ENCODE measurements at places on chromosomes 12 and 14.

DNA sequence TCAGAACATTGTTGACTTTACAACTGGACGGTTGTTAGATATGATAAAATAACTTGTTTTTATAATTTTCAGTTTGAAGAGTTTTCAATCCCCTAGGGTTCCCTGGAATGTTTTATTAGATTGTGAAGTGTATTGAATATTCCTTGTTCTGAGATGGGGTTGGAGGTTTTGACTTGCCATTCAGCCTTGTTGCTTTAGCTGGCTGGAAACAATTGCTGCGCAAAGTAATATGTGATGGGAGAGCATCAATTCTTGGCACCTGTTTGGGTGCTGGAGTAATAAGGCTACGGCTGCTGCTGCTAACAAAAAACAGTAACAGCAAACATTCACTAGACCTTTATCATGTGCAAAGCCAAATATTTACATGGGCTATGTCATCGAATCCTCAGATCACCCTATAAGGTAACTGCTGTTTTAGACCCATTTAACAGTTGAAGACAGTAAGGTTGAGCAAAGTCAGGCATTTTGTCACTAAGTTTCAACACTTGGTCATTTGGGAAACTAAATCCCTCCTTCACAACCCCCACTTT is 241.0 kb upstream of the TBX3 start:
- no peak for DNase-seq

DNA sequence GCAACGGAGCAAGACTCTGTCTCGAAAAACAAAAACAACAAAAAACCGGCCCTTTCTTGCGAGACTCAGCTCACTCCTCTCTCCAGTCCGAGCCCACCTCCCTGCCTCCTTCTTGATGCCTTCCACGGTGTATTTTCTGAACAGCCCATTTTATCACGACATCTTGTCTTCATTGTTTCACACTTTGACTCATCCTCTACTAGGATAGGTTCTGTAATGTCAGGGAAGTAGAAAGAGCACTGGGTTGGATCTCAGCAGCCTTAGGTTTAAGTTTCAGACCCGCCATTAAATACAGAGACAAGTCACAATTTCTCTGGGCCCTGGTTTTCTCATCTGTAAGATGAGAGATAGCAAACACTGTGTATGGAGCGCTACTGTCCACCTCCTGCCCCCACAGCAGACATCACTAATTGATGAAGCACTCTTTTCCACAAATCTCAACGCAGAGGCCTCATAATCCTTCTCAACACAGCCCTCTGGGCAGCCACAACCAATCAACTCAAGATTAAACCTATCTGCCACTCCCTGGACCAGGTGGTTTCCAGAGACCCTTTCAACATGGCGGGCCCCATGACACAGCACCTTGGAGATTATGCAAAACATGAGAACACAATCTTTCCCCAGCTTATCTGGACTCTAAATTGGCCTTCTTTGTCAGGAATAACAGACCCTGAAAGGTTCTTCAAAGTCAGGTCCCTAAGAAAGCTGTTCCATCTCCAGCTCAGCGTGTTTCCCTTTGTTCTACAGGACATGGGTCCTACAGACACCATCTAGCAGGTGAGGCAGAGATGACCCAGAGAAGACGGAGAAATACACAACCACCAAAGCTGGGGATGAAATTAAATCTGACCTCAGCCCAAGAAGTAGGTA is 35.6 kb downstream of the CCDC88C start:
- no peak for DNase-seq

- no peak for DNase-seq
Observed at GRCh38 chr14:102586420-102587104, 5.9 kb upstream of the RCOR1 start.

GRCh38 chr14:77303417-77304156 is 17.1 kb downstream of the POMT2 start:
- no peak for DNase-seq

DNA sequence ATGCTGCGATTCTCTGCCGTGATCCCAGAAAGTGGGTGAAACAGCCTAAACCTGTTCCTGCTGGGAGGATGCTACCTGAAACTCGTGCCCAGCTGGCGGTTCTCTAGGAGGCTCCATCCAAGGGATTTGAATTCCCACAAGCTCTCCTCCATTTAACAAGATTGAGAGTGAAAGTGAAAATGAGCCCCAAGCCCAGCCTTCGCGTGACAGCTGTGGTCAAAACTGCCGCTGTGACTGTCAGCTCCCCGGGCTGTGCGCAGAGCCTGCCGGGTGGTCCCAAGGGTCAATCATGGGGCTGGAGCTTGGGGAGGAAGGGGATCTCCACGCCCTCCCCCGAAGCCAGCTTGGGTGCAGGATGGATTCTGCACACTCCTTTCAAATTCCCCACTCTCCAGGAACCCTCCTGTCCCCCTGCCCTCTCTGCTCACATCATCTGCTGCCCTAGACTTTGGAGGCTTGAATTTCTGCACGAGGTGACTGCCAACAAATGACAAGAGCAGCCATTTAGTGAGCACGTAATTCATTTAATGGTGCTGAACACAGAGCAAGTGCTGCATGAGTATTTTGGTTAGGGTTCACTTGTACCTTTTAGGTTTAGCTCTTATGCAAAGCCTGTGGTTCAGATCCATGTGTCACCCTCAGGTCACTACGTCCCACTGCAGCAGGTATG is 5.3 kb downstream of the ASB2 start:
- peak; percentile 14 for DNase-seq

DNA sequence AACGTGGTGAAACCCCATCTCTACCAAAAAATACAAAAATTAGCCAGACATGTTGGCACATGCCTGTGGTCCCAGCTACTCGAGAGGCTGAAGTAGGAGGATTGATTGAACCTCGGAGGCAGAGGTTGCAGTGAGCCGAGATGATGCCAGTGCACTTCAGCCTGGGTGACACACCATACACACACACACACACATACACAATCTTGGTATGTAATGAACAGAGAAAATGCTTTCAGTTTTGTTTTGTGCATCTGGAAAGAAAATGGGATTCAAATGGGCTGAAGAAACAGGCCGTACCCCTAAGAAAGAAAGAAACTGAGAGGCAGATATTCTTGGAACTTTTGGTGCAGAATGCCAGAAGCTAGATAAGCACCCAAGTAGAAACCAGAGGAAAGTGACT is 107.2 kb downstream of the PDE3A start:
- no peak for DNase-seq

GRCh38 chr12:2960996-2961616 is 1.9 kb downstream of the TEAD4 start:
- DNase-seq, result no peak

DNA sequence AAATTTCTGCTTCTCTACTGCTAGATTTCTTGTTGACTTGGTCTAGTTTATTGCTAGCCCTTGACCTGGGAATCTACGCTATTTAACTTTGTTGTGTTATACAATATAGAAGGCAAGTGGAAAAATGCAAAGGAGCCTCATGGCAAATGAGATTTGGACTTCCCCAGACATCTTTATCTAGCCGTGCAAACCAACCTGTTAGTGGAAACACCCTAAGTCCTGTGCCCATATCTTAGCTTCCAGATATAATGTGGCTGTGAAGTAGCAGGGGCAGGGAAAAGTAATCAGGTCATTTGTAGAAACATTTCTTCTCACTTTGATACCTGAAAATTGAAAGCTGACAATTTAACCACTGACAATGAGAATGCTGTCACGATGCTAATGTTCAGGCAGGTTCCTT is 90.7 kb upstream of the ATP2B1 start:
- DNase-seq, result no peak

GRCh38 chr12:72448805-72449204 is 176.6 kb downstream of the TRHDE start:
- no peak for DNase-seq

GRCh38 chr14:38496092-38496491 is 240.2 kb upstream of the CLEC14A start:
- DNase-seq, result no peak

GRCh38 chr12:13980538-13981295 is 685 bp downstream of the GRIN2B start:
- DNase-seq, result no peak

GRCh38 chr12:124993626-124994436 is at the start of gene BRI3BP:
Gene BRI3BP, plus strand, starts transcription at chr12:124993645. Its CDS starts 146 bp downstream, at chr12:124993791.
- DNase-seq, result no peak

GRCh38 chr14:75280831-75281653 is 2.4 kb downstream of the FOS start:
- DNase-seq, result no peak

DNA sequence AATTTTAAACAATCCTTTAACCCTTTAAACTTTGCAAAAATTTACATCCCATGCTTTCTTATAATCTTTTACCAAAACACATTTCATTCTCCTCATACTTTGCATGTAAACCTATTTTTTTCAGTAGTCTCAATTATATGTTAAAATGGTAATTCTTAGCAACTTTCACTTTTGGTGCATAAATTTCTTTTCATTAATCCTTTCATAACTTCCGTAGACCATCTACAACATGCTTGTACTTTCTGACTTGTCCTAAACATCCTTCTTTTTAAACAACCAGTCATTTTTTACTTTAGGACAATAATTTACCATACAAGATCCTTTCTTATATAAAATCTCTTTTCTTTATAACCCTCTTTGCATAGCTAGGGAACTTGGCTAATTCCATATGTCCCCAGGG is 19.5 kb downstream of the CCDC91 start:
- DNase-seq, result no peak

DNA sequence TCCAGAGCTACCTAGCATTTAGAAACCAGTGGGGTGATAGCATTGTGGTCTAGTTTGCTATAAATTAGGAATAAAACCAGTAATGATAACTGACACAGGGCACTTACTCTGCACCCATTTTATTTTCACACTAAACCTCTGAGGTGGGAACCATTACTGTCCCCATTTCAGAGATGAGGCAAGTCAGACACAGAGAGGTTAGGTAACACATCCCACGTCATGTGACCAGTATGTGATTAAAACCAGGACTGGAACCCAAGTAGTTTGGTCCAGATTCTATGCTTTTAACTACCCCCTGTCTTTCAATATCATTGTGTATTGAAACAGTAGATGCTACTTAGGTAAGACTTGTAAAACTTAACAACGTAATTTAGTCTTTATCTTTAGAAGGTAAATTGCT is 110.2 kb downstream of the PLXNC1 start:
- no peak for DNase-seq

DNA sequence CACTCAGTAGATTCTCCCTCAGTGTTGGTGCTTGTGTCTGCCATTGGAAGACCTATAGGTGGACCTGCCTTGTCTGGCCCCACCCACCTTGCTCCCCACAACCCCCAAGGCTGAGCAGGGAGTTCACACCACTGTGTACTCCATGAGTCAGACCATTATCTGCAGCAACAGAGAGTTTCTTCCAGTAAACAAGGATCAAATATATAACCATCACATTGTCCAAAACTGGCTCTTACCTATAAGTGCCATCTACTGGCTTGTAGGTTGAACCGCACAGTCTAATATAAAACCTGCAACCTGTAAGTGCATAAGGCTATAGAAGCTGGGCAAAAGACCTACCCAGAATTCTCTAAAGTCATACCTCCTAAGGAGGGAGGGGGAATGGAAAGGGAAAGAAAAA is 7.9 kb downstream of the TAS2R13 start:
- DNase-seq, result no peak

- no peak for DNase-seq
Observed at GRCh38 chr12:129831294-129831693, 72.5 kb downstream of the TMEM132D start.

- DNase-seq, result no peak
Observed at GRCh38 chr12:118102070-118102469, 1.7 kb downstream of the VSIG10 start.

DNA sequence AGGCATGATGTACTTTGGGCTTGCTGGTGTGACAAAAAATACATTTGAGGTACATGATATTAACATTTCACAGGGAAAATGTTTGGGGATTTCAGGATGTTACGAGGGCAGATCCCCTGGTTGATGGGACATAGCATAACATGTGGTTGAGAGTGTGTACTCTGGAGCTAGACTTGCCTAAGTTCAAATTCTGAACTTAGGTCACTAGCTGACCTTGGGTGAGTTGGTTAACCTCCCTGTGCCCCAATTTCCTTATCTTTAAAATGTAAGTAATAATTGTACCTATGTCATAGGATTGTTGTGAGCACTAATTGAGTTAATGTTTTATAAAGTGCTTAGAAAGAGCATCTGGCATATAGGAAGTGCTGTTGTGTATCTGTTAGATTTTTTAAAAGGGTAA is 64.7 kb upstream of the ATF1 start:
- no peak for DNase-seq

- DNase-seq, result peak; percentile 14
Observed at GRCh38 chr12:64733857-64734256, 25.3 kb downstream of the GNS start.

- DNase-seq, result no peak
Observed at GRCh38 chr14:25178255-25178654, 128.3 kb upstream of the STXBP6 start.

DNA sequence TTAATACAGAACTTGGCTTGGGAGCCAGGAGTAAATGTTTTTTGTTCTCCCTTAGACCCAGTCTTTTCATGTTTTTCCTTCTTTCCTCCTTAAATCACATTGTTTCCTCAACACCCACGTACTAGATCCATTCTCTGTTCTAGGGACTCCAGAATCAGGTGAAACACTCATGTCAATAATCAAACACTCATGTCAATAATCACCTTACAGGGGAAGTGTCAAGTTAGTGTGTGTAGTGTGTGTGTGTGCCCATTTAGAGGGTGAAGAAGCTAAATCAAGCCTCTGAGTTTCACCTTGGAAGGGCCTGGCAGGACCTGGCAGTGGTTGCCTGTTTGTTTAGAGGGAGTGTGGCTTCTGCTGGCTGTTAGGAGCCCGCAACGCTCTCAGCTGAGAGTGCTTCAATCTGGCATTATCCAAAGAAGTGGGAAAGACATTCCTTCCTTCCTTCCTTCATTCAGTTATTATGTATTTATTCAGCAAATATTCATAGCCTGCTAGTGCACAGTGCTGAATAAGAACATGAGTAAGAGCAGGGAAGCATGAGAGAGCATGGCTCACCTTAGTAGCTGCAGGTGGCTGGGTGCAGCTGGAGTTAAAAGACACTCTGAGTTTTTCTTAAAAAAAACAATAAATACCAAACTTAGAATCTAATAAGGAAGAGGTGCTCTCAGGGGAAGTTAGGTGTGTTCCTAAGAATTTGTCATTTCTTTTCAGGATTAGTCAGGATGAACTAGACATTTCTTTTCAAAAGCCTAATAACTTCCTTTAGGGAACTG is 17.6 kb upstream of the EID3 start:
- no peak for DNase-seq

GRCh38 chr12:116959845-116960514 is 49.2 kb downstream of the FBXW8 start:
- DNase-seq, result no peak

- DNase-seq, result no peak
Observed at GRCh38 chr12:94663071-94663470, 12.7 kb upstream of the TMCC3 start.

- DNase-seq, result no peak
Observed at GRCh38 chr12:95548539-95549391, 2.5 kb downstream of the USP44 start.

GRCh38 chr12:104682790-104683279 is 226.1 kb downstream of the CHST11 start:
- no peak for DNase-seq
